ENCODE measurements at places on chromosomes 16 and 17.

GRCh38 chr16:81700071-81700779 lies 78.9 kb upstream of the PLCG2 start:
- DNase-seq: no peak

DNA sequence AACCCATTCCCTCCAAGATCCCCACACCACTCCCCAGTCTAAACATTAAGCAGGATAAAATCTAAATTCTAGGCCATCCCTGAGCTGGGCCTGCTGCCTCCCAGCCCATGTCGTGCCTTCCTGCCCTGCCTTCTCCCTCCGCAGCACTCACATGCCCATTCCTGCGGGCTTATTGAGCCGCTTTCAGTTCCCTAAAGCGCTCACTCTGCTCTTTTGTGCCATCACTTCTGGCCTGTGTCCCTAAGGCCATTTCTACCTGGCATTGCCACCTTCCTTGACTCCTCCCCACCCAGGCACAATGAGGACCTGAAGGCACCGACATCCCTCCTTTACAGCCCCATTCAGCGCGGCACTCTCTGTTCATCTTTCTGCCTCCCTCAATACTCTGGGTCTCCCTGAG lies 13.0 kb upstream of the RAB5C start:
- DNase-seq: no peak

- DNase-seq: no peak
Measured at GRCh38 chr17:31366088-31366487, 25.4 kb upstream of the RAB11FIP4 start.

- DNase-seq: no peak
Measured at GRCh38 chr17:4946312-4946976, 1.9 kb downstream of the PFN1 start.

DNA sequence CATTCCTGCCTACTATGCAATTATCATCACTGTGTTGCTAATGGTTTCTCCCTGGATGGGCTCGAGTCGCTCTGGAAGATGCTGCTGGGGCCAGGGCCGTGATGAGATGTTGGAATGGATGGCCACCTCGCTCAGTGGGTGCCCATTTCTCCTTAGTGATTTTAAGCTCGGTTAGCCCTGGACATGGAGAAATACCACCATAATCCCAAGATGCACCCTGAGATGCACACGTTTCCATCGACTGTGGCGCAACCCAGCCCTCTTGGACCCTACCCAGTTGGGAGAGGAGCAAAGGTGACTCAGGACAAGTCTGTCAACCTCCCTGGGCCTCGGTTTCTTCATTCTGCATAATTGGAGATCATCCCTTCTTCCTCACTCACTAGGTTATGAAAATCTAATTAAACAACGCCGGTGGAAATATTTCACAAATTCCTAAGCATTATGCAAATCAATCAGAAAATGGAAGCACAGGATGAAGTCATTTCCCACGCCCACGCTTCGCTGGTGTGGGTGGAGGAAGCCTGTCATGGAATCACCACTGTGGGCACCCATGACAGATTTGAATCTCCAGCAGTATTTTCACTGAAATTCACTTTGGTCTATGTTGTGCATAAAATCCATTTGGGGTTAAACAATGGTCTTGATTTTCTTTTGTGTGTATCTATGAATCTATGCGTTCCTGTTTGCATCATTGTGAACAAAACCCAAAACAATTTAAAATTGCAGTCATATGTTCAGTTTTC lies 195.2 kb downstream of the AXIN2 start:
- DNase-seq: peak; percentile 23

GRCh38 chr16:37511-37910 lies 15.9 kb downstream of the POLR3K start:
- DNase-seq: no peak

GRCh38 chr16:17351441-17352035 lies 119.2 kb downstream of the XYLT1 start:
- no peak for DNase-seq

GRCh38 chr17:74960570-74961342 lies 11.8 kb downstream of the HID1 start:
- DNase-seq: no peak

DNA sequence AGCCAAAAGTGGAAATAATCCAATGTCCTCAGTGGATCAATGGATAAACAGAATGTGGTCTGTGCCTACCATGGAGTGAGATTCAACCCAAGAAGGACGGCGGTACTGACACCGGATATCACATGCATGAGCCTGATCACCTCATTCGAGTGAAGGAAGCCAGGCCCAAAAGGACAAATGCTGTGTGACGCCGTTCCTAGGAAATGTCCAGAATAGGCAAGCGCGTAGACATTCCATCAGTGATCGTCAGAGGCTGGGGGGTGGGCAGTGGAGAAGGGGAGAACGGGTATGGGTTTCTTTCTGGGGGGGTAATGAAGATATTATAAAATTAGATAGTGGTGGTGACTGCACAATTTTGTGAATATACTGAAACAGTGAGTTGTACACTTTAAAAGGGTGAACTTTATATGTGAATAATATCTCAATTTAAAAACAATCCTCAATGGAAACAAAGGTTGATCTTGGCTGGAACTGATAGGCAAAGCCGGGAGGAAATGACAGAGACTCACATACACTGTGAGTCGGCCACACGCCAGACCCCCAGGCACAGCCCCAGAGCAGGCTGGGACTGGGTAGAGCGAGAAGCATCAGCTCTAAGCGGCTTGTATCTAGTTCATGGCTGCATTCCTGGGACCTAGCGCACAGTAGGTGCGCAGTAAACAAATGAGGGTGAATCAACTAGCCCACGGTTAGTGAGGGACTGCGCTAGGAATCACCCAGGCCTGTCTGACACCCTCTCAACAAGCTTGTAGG lies 3.5 kb downstream of the DBNDD1 start:
- no peak for DNase-seq

- DNase-seq: no peak
Measured at GRCh38 chr16:19242987-19243575, 42.5 kb upstream of the CLEC19A start.

GRCh38 chr17:13584701-13585080 lies 17.0 kb downstream of the HS3ST3A1 start:
- no peak for DNase-seq

GRCh38 chr17:3643889-3644349 lies 7.4 kb downstream of the CTNS start:
- DNase-seq: no peak

DNA sequence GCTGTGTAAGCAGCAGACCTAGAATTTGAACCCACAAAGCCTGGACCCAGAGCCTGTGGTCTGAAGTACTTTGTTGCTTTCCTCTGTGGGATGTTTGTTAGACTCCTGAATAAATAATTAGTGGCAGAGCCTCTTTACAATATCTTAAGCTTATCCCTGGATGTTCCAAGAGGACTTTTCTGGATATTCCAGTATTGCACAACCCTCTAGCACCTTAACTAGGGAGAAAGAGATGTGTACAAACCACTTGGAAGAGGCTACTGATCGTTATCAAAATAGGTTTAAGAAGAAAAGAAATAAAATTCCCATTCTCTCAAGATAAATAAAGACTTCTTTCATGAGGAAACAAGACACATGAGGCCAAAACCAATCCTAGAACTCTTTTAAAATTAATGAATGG lies 632.4 kb downstream of the CDH11 start:
- no peak for DNase-seq

GRCh38 chr17:13337864-13338371 lies 263.8 kb downstream of the HS3ST3A1 start:
- no peak for DNase-seq

DNA sequence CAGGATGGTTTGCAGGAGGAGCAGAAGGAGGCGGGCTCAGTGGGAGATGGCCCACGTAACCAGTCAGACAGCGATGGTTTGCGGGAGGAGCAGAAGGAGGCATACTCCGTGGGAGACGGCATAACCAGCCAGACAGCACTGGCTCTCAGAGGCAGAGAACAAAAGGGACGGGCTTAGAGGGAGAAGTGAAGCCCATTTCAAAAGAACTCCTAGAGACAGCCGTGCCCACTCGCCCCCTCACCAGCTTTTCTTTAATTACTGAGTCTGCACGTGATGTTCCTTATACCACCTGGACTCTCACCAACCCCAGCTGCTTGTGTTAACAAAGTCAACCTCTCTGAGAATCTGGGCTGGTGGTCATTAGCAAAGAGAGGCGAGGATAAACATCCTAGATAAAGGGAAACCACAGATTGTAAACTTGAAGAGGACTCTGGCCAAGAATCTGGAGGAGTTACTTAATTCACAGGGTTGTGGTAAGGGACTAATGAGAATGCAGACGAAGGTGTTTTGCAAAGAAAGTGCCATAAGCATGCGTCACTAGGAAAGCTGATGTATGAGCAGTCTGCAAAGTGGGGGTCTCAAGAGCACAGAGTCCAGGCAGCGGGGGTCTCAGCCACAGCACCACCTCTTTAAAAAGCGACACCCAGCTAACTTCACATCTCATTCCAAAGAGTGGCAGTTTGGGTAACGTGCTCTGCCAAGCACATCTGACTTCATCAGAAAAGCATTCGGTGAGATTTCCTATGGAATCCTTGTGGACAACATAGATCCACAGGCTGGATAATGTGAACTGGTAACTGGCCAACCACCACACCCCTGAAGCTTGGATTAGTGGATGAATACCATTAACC lies 51.7 kb downstream of the NXN start:
- DNase-seq: no peak

DNA sequence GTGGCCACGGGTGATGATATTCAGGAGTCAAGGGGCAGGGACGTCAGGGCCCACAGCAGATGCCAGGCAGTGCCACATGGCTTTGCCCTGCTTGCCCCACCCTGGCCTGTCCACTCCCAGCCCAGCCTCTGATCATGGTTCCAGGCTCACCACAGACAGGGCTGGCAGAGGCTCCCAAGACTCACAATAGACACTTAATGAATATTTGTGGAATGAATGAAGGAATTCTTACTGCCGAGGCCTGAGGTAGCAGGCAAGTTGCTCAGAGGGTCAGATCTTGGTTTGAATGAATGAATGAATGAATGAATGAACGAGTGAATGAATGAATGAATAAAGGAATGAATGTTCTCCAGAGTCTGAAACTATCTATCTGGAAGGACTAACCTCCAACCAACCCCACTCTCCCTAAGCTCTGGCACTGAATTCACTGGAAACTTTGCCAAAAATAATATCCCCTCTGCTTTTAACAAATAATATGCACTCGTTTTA lies 60.9 kb downstream of the RAI1 start:
- DNase-seq: no peak

GRCh38 chr16:68980695-68981315 lies 124.6 kb upstream of the HAS3 start:
- no peak for DNase-seq

- no peak for DNase-seq
Measured at GRCh38 chr17:18045691-18046350, 6.6 kb downstream of the GID4 start.

GRCh38 chr17:51079049-51079448 lies 41.6 kb downstream of the SPAG9 start:
- no peak for DNase-seq

- DNase-seq: no peak
Measured at GRCh38 chr17:8479431-8479947, 43.8 kb downstream of the NDEL1 start.

- no peak for DNase-seq
Measured at GRCh38 chr17:80474231-80474960, 2.0 kb downstream of the NPTX1 start.

DNA sequence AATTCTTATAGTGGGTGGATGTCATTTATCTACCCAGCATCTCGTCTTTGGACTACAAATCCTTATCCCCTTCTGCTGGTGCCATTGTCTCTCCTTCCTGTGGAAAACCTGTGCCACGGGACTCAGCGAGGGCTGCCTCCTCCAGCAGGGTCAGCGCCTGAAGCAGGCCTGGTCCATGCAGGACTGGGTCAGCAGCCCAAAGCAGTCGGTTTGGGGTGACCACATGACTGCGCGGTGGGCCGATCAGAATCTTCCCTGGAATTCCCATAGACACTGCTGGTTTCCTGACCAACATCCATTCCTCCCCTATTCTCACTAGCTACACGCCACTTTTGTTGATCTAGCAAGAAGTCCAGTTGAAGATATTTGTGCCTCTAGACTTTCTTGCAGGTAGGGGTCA lies 26.9 kb downstream of the RPRML start:
- DNase-seq: no peak

DNA sequence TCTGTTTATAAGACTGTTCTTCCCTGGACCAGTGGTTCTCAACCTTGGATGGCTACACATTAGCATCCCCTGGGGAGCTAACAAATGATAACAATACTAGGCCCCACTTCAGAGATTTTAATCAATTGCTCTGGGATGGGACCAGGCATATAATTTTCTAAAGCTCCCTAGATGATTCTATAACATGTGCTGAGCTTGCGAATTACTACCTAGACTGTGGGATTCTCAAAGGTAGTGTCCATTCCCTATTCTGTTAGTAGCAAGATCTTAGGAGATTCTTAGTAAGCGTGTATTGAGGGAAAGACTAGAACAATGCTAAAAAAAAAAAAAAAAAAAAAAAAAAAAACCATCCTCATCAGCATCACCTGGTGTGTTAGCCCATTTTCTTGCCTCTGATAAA lies 412.0 kb upstream of the CDH5 start:
- DNase-seq: no peak

GRCh38 chr16:59236804-59237458 lies 502.8 kb upstream of the GOT2 start:
- DNase-seq: no peak

- no peak for DNase-seq
Measured at GRCh38 chr16:7805686-7806396, 473.2 kb downstream of the RBFOX1 start.

DNA sequence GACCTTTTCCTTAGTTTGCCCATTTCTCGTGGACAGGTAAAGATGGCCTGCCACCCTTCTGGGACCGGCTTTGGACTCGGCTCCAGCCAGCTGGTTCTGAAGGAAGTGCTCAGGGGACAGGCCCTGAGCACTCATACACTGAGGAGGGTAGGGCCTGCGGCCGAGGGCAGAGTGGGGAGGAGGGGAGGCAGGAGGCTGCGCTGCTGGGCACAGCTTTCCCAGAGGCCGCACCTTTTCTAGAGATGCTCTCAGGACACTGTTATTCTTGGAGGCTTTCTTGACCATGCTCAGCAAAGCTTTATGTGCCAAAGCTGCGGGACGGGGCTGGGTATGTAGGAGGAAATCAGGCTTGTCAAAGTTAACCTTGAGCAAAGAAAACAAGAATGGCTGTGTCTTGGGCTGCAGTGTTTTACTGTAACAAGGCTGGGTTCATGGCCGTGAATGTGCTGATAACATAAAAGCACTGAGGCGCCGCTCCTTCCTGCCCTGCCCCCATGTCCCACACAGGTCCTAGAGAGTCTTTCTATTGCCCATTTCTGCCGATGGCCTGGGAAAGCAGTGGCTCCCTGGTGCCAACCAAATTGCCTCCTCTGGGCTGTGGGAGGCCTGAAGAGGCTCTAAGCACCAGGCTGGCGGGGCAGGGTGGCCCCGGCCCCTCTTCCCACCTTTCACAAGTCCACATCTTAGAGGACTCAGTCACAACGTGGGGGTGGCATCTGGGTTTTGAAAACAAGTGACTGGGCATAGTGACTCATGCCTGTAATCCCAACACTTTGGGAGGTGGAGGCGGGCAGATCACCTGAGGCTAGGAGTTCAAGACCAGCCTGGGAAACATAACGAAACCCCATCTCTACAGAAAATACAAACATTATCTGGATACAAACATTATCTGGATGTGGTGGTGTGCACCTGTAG lies 22.3 kb upstream of the TIMP2 start:
- DNase-seq: no peak

All from stimulated activated CD8-positive, alpha-beta memory T cell treated with anti-CD3 and anti-CD28 coated beads, Interleukin-12 subunit alpha, Interleukin-12 subunit beta, amount 100 ng/mL, for 4 hours (primary cell).